ENCODE measurements at places on chromosomes 1 and 21. TPM values are rescaled to one million over a fixed set of nuclear protein-coding genes. Genes with fewer than 3 reads are reported as not detected.

Gene ZNF691
- 9.3 TPM for total RNA-seq

Gene GNG12
- 71.5 TPM for total RNA-seq

Gene CRYBG2
- 67.0 TPM for total RNA-seq

Gene OR2T27
- total RNA-seq = not detected

Gene TNFRSF8
- 1.2 TPM for total RNA-seq

Gene CD52
- total RNA-seq = 8.1 TPM

Gene ERICH3
- total RNA-seq = 0.49 TPM

Measured in vagina (tissue), 2 donors.